ENCODE measurements at places on chromosomes 2 and 18.

DNA sequence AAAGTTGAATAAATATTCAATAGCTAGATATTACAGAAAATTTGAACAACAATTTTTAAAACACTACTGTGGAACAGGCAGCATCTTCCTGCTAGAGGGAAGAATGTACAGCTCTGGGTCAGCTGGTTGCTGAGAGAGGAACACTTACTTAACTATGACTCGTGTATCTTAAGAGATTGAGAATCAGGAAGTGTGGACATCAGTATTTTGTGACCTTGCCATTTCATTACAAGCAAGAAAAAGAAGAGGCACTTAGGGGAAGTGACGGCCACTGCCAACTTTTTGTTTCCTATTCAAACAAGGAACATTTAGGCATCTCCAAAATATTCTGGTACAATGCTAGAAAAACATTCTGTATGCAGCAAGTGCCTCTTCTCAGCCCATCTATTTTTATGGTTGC lies 45.9 kb downstream of the ITPRID2 start:
- no peak for DNase-seq

GRCh38 chr2:215784371-215784783 lies 229.0 kb downstream of the MREG start:
- no peak for DNase-seq

DNA sequence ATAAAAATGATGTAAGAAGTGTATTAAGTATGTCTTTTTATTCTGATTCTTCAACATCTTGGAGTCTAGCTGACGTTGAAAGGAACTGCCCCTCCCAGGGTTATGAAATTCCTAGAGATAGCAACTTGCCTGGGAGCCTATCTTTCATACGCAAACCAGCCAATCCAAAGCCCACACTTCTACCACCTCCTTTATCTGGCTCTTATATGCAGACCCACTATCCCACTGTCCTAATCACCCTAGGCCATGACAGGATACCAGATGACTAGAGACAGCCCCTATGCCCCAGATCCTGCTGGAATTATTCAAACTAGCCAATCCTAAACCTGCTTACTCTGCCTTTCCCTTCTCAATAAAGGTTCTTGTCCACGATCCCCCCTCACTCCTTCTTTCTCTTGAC lies 11.8 kb upstream of the CDC42EP3 start:
- no peak for DNase-seq

- no peak for DNase-seq
These were observed 98.2 kb downstream of the GAREM1 start for GRCh38 chr18:32372381-32373061.

- no peak for DNase-seq
These were observed 13.3 kb upstream of the CYP20A1 start for GRCh38 chr2:203225423-203226039.

DNA sequence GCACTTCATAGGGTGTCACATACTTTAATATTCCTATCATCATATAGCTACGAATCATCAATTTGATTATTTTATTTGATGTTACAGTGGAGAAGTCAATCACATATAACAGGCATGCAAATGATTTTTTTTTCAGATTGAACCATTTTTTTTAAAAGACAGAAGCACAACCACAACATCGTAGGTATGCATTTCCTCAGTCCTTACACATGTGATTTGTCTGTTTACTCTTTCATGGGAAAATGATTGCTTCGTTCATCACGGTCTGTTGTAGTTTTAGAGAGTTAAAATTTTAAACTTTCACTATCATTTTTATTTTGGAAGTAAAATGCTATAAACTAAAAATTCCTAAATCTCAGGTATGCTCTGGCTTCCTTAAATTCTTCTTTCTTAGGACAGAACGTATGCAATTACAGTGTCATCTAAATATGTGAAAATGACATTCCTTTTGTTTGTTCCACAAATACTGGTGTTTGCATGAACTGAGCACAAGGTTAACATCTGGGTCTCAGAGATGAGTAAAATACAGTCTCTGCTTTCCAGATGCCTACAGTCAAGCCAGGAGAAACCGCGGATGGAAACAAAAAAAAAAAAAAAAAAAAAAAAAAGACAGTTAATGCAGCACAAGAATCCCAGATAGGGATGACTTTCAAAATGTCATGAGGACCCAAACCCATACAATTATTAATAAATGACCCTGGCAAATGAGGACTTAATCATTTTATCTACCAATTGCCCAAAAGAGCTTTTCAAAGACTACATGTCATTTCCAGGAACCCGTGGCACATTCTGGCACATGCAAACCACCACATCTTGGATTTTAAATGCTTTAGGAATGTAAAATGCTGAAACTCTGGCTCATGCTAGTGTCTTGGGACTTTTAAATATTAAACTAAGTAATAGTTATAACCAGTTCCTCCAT lies 201.2 kb downstream of the LRP1B start:
- DNase-seq, result no peak

DNA sequence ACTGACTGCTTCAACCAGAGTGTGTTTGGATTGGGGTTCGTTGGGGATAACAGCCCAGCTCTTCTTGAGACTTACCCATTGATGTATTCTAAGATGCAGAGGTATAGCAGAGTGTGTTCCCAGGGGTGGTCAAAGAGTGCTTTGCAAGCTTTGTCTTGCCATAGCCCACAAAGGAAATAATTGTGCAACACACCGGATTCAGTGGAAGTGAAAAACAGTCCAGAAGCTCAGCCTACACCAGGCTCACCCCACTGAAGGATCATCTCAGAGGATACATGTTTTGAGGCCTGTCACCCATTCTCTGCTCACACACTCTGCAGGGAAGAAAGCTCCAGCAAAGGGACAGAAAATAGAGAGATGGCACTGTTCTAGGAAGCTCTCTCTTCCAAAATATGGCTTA lies 9.6 kb downstream of the CACNB4 start:
- no peak for DNase-seq
